ENCODE measurements at places on chromosomes 6 and 20.

- no peak for DNase-seq
These were observed 24.0 kb upstream of the GRM4 start for GRCh38 chr6:34169897-34170296.

GRCh38 chr20:50536333-50536732 lies 26.1 kb downstream of the PTPN1 start:
- DNase-seq = no peak

DNA sequence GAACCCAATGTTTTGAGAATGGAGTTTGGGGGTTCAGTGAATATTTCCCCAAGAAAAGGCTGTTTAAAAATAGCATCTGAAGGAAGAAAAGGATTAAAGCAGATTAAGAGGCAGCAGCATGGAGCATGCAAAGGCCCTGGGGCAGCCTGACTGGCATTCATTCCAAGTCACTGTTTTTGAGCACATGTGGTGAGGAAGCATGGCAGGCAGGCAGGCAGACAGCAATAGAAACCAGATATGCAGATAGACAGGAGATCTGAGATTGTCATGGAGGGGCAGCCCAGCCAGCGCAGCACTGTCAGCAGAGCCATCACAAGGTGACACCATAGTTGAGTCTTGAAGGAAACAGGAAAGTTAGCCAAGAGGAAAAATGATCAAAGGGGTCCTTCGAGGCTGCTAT lies 37.8 kb downstream of the SIRPA start:
- no peak for DNase-seq

DNA sequence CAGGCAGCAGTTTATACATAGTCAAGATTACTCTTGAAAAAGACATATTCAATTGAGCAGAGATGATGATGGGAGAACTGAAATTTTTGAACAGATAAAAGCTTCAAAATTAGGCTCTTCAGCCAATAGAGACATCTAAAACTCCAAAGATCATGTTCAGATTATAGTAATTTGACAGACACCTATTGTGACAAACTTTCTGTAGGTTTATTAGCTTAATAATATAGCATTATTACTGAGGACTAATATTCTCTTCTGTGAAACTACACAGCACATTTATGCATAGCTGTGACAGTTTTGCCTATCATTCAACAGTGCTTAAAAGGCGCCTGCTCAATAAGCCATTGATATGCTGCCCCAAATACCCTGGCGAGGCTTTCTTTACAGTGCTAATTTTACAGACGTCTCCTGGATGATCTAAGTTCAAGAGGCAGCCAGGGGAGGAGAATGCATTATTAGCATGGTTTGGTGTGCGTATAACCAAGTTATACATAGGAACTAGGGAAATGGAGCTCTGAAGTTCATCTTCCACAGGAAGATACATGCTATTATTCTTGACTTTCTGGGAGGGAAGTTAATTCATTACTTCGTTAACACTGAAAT lies 21.5 kb downstream of the PLAGL1 start:
- no peak for DNase-seq

- DNase-seq = no peak
These were observed 41.0 kb downstream of the GNAS start for GRCh38 chr20:58893355-58894120.

DNA sequence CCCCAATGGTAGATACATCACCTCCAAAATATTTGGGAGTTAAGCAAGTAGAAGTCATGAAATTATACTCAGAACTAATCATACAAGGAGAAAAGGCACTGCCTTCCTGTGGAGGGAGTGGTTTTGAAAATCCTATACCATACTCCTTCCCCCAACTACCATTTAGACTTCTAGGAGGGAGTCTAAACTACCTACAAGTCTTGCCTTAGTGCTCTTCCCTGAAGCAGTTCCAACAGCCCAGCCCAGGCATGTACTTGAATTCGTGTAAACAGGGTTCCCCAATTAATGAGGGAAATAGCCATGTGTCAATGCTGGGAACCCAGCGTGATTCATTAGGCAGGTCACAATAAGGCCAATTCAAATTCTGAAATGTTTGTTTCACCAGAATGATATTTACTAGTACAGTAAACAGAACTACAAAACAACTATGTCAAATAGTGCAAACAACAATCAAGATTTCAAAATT lies 39.1 kb upstream of the SGK1 start:
- DNase-seq = no peak

GRCh38 chr20:59421089-59421488 lies 120.7 kb downstream of the EDN3 start:
- no peak for DNase-seq

- no peak for DNase-seq
These were observed 181.1 kb upstream of the PRSS16 start for GRCh38 chr6:27066381-27066780.

GRCh38 chr20:44302736-44303135 lies 8.3 kb downstream of the FITM2 start:
- no peak for DNase-seq

DNA sequence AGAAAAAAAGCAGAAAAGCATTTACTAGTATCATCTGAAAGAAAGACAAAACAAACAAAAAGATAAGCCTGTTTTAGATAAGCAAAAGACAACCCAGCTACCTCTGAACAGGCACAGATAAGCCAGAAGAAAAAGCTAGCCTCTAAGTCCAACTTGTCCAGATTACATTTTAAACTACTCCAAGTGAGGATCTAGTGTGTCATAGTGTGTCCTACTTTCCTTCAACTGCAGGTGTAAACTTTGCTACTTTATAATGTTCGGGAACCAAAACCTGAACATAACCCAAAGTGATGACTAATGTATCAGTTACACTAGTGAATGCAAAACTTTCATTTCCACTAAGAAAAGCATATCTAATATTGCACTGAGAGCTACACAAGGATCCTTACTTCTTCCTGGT lies 19.5 kb downstream of the ADNP start:
- no peak for DNase-seq

- DNase-seq = no peak
These were observed 78.0 kb upstream of the MRPS10 start for GRCh38 chr6:42295677-42296076.

- no peak for DNase-seq
These were observed 523.1 kb downstream of the HTR1B start for GRCh38 chr6:76940191-76940590.

DNA sequence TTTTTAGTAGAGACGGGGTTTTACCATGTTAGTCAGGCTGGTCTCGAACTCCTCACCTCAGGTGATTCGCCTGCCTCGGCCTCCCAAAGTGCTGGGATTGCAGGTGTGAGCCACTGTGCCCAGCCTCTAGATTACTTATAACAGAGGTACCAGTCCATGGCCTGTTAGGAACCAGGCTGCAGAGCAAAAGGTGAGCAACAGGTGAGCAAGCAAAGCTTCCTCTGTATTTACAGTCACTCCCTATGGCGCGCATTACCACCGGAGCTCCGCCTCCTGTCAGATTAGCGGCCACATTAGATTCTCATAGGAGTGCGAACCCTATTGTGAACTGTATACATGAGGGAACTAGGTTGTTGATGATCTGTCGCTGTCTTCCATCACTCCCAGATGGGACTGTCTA lies 178.0 kb upstream of the SALL4 start:
- DNase-seq = no peak

DNA sequence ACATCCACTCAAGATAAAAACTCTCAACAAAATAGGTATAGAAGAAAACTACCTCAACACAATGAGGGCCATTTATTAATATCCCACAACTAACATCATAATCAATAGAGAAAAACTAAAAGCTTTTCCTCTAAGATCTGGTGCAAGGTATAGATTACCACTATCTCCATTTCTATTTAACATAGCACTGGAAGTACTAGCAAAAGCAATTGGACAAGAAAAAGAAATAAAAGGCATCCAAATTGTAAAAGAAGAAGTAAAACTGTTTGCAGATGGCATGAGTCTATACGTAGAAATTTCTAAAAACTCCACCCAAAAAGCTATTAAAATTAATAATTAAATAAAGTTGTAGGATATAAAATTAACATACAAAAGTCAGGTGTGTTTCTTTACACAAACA lies 230.8 kb upstream of the PRSS16 start:
- no peak for DNase-seq

DNA sequence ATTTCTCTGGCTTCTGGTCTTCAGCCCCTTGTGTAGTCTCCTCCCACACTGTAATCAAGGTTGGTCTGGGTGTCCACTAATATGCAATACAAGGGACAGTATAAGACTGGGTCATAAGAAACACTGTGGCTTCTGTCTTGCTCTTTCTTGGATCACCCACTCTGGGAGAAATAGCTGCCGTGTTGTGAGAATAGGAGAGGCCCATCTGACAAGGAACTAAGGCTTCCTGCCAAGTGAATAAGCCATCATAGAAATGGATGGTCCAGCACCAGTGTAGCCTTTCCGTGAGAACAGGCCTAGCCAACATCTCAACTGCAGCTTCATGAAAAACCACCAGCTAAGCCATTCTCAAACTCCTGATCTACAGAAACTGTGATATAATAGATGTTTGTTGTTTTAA lies 23.3 kb downstream of the BAG2 start:
- no peak for DNase-seq

- no peak for DNase-seq
These were observed 50.1 kb upstream of the SMOC2 start for GRCh38 chr6:168390749-168391420.

- no peak for DNase-seq
These were observed 156.4 kb upstream of the SYNCRIP start for GRCh38 chr6:85798931-85799652.

GRCh38 chr6:126086560-126086959 lies 100.2 kb downstream of the TRMT11 start:
- no peak for DNase-seq

GRCh38 chr6:19450651-19451050 lies 386.5 kb upstream of the ID4 start:
- DNase-seq = no peak

GRCh38 chr20:46402331-46402811 lies 4.0 kb downstream of the ELMO2 start:
- no peak for DNase-seq

- no peak for DNase-seq
These were observed 37.9 kb downstream of the PREX1 start for GRCh38 chr20:48789781-48790472.

DNA sequence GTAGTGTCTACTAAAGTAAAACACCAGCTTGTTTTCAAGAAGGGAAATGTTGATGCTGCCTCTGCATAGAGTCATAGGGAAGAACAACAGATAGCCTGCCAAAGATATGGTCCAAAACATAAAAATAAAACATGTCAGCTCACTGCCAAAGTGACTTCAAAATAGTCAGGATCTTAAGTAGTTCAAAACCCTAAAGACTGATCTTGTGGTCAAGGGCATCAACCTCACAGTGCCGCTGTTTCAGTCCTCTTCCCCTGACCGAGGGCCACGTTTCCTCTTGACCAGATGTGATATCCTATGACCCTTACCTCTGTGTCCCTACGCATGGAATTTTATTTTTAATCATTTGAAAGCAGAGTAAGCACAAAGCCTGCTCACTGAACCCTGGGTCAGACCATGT lies 104.2 kb upstream of the CNKSR3 start:
- DNase-seq = no peak

- no peak for DNase-seq
These were observed 94.6 kb downstream of the EPB41L2 start for GRCh38 chr6:130968476-130968875.

- no peak for DNase-seq
These were observed 1.6 kb downstream of the SMPDL3A start for GRCh38 chr6:122790423-122791309.

GRCh38 chr6:147418523-147418922 lies 90.0 kb upstream of the SAMD5 start:
- DNase-seq = no peak

DNA sequence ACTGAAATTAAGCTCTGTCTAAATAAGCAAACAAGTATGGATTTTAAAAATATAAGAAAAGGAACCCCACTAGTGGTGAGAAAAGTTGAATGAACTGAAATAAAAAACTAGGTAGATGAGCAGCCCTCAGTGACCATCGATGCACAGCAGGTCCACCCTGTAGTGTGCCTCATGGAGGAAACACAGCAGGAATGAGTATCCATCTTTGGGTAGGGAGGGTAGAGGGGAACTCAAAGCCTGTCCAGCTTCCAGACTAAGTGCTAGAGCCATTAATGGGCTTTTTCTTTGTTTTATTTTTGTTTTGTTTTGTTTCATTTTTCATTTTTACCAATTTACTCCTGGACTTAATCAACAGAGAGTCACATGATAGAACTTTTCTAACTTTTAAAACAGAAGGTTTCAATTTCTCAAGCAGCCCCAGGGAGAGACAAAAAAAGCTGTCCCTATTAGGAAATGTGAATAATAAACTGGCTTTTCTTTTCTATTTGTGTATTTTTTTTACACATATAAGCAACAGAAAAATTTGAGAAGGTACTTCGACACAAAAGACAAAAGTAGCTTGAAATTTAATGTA lies 700.6 kb downstream of the HACE1 start:
- no peak for DNase-seq

DNA sequence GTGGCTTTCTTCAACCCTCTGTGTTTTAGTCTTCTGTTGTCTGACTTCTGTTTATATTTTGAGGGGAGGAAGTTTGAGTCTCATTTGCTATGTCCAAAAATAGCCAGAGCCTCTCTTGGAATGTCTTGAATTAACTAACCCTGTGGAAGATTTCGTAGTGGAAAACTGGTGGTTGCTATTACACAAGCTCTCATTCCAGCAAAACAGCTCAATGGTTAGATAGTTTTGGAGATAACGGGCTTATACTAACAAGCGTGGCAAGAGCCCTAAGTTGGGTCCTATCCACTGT lies 1.6 kb downstream of the CCN2 start:
- no peak for DNase-seq

GRCh38 chr20:46569961-46570360 lies 19.5 kb upstream of the OCSTAMP start:
- DNase-seq = no peak

DNA sequence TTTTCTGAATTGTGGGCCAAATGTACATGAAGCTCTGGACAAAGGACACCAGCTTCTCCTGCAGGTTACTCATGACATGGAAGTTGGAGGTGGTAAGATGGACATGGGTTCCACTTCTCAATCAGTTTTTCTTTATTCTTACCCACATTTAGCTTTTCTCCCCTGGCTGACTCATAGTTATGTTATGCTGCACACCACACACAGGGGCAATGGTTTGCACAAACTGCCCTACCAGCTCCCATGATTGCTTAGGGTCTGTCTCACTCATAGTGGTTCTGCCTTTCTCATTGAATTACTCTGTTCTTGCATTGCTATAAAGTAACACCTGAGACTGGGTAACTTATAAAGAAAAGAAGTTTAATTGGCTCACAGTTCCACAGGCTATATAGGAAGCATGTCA lies 4.5 kb upstream of the CD109 start:
- DNase-seq = no peak

- DNase-seq = no peak
These were observed 83.6 kb upstream of the CCDC167 start for GRCh38 chr6:37583261-37583660.

DNA sequence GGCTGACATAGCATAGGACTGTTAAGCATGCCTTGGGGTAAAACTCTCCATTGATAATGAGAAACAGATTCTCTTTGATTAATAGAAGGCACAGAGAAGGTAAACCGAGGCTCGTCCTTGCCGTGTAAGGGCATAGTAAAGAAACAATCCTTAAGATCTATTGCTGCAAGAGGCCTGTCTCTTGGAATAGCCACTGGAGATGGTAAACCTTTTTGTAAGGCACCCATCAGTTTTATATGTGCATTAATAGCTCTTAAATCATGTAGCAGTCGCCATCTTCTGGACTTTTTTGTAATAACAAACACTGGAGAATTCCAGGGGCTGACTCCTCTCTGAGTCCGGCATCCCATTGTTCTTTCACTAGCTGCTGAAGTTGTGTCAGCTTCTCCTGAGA lies 8.4 kb upstream of the ABHD12 start:
- peak; percentile 19 for DNase-seq

- DNase-seq = no peak
These were observed 7.1 kb upstream of the LKAAEAR1 start for GRCh38 chr20:64091340-64091739.
